SJSA1 (cell line): ENCODE measurements at places on chromosomes 7 and 10. TPM values are rescaled to one million over a fixed set of nuclear protein-coding genes. Genes with fewer than 3 reads are reported as not detected.

DNA sequence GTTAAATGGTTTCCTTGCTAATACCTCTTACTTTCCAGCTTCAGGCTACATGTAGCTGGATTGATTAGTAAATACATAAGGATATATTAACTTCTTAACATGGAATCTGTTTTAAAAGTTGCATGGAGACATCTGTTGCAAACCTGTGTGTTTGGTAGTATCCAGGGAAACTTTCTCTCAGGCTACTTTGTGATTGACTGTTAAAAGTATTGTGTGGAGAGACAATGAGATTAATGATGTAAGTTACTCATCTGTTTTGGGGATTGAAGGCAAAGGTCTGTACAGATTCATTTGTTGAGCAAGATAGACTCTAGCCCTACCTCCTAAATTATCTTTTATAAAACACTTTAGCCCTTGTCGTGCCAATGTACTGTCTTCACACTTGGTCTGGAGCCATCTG lies 6.6 kb downstream of the CREB5 start:
- DNase-seq: no peak

DNA sequence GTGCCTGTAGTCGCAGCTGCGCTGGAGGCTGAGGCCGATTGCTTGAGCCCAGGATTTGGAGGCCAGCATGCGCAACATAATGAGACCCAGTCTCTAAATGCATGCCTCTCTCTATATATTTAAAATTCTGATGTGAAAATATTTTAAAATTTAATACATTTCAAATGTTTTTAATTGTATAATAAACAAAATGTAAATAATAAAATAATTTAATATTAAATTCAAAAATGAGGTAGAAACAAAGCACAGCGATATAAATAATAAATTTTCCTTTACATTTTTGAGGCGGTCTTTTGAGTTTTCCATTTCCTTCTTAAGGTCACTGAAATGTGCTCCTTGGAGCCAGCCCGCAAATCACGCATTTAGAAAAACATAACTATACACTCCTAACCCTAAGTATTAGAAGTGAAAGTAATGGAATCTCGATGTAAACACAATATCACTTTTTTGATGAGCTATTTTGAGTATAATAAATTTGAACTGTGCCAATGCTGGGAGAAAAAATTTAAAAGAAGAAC lies 523 bp upstream of the CDK1 start:
- no peak for DNase-seq

GRCh38 chr10:80501381-80501912 lies 36.3 kb upstream of the SH2D4B start:
- DNase-seq: no peak

GRCh38 chr10:121428867-121429266 lies 169.4 kb downstream of the FGFR2 start:
- DNase-seq: no peak

GRCh38 chr7:28955718-28956607 lies 2.2 kb downstream of the TRIL start:
- DNase-seq: peak; percentile 9

- DNase-seq: no peak
Observed at GRCh38 chr10:17743437-17743836, 8.6 kb upstream of the TMEM236 start.

DNA sequence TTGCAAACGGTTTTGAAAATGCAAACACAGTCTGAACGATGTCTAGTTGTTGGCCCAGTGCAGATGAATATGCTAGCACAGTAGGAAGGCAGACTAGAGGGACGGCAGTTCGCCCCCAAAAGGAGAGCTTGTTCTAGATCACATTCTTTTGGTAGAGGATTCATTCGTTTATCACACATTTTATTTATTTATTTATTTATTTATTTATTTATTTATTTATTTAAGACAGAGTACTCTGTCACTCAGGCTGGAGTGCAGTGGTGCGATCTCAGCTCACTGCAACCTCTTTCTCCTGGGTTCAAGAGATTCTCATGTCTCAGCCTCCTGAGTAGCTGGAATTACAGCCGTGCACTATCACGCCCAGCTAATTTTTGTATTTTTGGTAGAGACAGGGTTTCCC lies 59.4 kb upstream of the ZPBP start:
- DNase-seq: no peak

- no peak for DNase-seq
Observed at GRCh38 chr7:86999750-87000149, 59.7 kb downstream of the ELAPOR2 start.

Gene ACTR3C
- not detected in 2 replicates for total RNA-seq

Gene FLNC
- 56.8 and 84.7 TPM in 2 replicates for total RNA-seq

Gene TRIM50
- not detected in 2 replicates for total RNA-seq
